B cell (primary cell): ENCODE measurements at places on chromosomes 2 and 18.

GRCh38 chr18:73891572-73892421, 255.8 kb downstream of the FBXO15 start:
- no peak for DNase-seq

DNA sequence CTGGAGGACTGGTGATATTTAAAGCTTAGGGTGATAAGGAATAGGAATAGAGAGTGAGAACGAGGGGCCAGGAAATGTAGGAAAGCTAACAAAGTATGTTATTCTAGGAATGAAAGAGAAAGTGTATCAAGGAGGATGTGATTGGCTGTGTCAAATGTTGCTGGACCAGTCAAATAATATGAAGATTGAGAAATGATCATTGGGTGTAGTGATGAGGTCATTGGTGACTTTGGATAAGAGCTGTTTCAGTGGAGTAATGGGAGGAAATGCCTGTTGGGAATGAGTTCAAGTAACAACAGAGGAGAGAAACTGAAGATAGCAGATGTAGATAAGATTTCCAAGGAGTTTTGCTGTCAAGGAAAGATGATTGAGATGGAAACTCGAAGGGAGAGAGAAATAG, 74.4 kb downstream of the UBE2E3 start:
- no peak for DNase-seq

GRCh38 chr18:77100751-77101355, 31.7 kb downstream of the MBP start:
- no peak for DNase-seq

DNA sequence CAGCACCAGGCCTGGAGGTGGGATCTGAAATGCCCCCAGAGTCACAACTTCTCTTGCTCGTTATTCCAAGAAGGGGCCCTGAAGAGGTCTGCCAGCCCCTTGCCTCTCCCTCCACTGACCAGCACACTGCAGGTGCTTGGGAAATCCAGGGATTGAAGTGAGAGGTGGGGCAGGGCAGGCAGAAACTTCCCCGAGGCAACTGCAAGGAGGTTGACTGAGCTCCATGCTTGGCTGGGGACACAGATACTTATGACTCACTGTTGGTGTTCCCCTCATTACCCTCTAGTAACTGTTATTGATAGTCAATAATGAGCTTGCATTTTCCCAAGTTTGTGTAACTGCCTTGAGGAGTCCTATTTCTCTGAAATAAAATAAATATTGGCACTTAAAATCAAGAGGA, 47.5 kb downstream of the MARCO start:
- no peak for DNase-seq

GRCh38 chr2:42560899-42561298, 7.5 kb upstream of the MTA3 start:
- DNase-seq, result no peak

DNA sequence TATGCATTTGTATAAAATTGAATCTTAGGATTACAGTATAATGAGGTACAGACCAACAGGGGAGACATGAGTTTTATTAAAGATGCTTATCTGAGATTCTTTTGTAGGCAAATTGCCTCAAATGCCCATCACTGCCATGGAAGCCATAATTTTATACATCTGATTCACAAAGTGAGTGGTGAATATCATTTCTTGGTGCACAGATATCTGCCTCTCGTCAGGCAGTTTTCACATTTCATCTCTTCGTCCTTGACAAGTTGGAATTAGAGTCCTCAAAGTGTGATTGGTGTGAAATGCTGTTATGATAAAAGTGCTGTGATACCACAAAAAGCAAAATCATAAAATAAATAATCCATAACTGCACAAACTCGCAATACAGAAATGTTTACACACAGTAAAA, 1602.8 kb upstream of the DDX18 start:
- no peak for DNase-seq

- no peak for DNase-seq
These were observed 971.0 kb upstream of the CDH2 start for GRCh38 chr18:29147944-29148343.

DNA sequence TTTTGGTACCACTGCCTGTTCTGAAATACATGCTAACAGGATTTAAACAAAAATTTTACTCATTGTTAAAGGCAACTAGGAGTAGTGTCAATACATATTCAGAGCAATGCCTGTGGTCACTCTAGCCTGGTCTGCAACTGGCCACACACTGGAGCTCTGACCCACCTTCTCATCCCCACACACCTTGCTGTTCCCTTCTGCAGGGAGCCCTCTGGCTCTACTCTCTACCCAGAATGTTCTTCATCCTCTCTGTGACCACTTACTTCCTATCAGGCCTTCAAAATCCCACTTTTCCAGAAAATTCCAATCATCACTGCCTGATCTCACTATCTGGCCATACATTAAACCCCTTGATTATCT, 102.3 kb upstream of the NFU1 start:
- no peak for DNase-seq

- no peak for DNase-seq
These were observed 7.9 kb downstream of the TTN start for GRCh38 chr2:178799305-178799704.

DNA sequence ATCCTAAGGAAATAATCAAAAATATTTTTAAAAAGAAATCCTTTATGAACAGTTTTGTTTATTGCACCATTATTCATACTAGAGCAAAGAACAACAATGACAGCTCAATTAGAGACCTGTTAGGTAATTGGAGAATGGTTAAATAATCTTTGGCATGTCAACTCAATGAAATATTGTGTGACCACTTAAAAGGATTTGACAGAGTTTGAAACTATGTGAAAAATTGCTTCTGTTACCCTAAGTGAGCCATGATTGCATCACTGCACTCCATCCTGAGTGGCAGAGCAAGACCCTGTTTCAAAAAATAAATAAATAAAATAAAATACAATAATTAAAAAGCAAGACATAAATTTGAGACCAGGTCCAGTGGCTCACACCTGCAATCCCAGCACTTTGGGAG, 66.1 kb upstream of the ATP8B1 start:
- no peak for DNase-seq

GRCh38 chr2:135163306-135163705, 111.2 kb downstream of the RAB3GAP1 start:
- DNase-seq, result no peak

DNA sequence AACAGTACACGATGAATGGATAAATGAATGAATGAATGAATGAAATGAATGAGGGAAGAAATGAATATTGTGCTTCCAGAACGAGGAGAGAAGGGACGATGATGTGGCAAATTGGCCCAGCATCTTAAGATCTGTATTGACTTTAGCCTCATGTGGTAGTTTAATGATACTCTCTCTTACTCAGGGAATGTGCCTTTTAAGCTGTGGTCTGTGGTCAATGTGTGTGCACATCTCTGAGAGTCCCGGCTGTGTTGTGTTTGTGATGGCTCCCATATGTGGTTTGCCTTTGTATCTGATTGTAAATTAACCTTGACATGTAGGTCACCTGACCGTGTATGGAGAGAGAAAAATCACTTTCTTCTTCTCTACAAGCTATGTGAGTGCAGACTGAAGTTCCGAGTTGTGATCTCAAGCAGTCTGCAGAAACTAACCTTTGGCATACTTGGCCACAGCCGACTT, 91.2 kb downstream of the NEDD4L start:
- no peak for DNase-seq
